Naive thymus-derived CD4-positive, alpha-beta T cell (primary cell): ENCODE measurements at places on chromosomes 7 and 10. TPM values are rescaled to one million over a fixed set of nuclear protein-coding genes. Genes with fewer than 3 reads are reported as not detected.

Gene CAMK2B
- not detected for total RNA-seq

DNA sequence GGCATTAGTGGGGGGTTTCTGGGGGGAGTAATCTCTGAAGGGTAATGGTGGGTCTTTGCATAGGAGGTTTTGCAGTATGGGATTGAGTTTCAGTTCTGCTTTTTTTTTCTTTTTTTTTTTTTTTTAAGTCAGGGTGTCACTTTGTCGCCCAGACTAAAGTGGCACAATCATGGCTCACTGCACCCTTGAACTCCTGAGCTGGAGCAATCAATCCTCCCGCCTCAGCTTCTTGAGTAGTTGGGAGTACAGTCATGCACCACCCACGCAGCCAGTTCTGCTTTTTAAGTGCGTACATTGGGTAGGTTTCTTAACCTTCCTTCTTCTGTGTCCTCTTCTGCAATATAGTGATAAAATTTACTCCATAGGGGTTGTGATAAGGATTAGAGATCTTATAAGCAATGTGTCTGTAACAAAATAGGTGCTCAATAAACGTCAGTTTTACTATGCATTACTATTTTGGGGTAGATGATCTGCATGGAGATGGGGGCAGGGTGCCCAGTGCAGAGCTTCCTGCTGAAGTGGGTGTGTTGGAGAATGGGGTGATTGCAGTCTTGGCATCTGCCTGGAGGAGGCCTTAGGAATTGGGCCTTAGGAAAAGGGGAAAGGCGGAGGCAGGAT lies 9.6 kb downstream of the KAZALD1 start:
- peaks cover 3% of the 10 kb centered on the region for H3K27me3 ChIP-seq
- H3K27ac ChIP-seq: no peak overlapping the region
- DNase-seq: no peak
- peaks cover 5% of the 10 kb centered on the region for H3K4me1 ChIP-seq
- H3K4me3 ChIP-seq: no peak overlapping the region
- no peaks in the 10 kb centered on the region for H3K36me3 ChIP-seq

DNA sequence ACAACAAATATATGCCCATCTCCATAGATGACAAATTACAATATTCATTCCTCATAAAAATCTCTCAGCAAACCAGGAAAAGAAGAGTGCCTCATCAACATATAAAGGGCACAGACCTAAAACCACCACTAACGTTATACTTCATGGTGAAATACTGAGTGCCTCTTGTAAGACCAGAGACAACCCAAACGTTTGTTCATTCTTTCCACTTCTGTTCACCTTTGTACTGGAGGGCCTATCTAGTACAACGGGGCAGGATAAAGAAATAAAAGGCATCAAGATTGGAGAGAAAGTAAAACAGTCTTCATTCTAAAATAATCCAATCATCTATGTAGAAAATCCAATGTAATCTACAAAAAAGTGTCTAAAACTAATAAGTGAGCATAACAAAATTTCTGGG lies 79.1 kb downstream of the LARP4B start:
- H3K36me3 ChIP-seq: peaks cover 21% of the 10 kb centered on the region
- no peak overlapping the region for H3K4me3 ChIP-seq
- no peaks in the 10 kb centered on the region for H3K4me1 ChIP-seq
- no peak overlapping the region for H3K27ac ChIP-seq
- no peak for DNase-seq
- H3K27me3 ChIP-seq: no peaks in the 10 kb centered on the region

DNA sequence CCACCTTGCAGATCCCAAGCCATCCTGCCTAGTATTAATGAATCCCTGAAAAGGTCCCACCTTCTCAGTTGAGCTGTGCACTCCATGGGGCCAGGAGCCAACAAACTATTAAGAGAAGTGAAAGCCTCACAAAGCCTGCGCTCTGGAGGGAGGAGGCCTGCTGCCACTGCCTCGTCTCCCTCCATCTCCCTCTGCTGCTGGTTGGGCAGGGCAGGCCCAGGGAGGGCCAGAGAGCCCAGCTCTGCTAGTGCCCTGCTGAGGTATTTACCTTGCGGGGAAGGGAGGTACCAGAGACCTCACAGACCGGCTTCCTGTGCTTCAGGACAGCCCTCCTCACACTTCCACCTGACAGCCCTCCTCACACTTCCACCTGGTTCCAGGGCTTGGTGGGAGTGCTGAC lies 171.5 kb downstream of the SH3PXD2A start:
- H3K4me3 ChIP-seq: no peak overlapping the region
- no peaks in the 10 kb centered on the region for H3K36me3 ChIP-seq
- H3K27ac ChIP-seq: no peak overlapping the region
- H3K27me3 ChIP-seq: no peaks in the 10 kb centered on the region

Gene TNPO3
- total RNA-seq: 28.6 TPM

Gene LBX1
- total RNA-seq: not detected

- no peaks in the 10 kb centered on the region for H3K4me1 ChIP-seq
- H3K27ac ChIP-seq: no peak overlapping the region
- no peak for DNase-seq
- H3K27me3 ChIP-seq: peaks cover 3% of the 10 kb centered on the region
- H3K36me3 ChIP-seq: no peaks in the 10 kb centered on the region
- H3K4me3 ChIP-seq: no peak overlapping the region
Measured at GRCh38 chr10:132786476-132786883, 533 bp upstream of the NKX6-2 start.

- H3K27me3 ChIP-seq: no peaks in the 10 kb centered on the region
- no peak for DNase-seq
- no peaks in the 10 kb centered on the region for H3K36me3 ChIP-seq
Measured at GRCh38 chr10:17512341-17513001, 58.1 kb upstream of the ST8SIA6 start.

DNA sequence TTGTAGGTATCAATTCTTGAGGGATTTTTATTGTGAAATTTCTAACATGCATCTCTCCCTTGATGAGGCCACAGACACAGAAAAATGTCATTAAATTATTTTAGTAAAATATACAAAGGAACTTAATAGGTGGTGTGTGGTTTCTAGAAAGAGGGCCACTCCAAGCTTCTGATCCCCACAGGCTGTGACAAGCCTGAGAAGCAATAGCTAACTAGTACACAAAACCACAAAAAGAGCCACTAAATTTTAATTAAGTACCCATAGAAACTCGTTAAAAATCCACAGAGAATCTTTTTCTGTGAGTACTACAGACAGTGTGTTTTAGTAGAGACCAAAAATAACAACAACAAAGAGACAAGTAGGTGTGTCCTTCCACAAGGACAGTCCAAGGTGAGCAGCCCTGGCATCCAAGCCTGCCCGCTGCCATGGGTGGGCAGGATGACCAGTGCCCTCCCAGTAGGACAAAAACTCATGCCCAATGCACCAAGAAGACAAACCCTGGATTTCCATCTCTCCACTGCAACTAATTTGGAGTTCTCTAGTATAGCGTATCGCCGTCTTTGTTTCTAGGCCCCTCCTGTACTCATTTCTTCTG lies 81.0 kb downstream of the RNF216 start:
- no peak for DNase-seq
- no peaks in the 10 kb centered on the region for H3K27me3 ChIP-seq
- H3K36me3 ChIP-seq: no peaks in the 10 kb centered on the region
- no peak overlapping the region for H3K4me3 ChIP-seq

Gene FIGNL1
- total RNA-seq: 17.8 TPM

Gene MTERF1
- 32.7 TPM for total RNA-seq
